ENCODE measurements at places on chromosomes 6 and 20.

GRCh38 chr20:23273776-23274175 is 76.8 kb upstream of the NXT1 start:
- no peak for DNase-seq

DNA sequence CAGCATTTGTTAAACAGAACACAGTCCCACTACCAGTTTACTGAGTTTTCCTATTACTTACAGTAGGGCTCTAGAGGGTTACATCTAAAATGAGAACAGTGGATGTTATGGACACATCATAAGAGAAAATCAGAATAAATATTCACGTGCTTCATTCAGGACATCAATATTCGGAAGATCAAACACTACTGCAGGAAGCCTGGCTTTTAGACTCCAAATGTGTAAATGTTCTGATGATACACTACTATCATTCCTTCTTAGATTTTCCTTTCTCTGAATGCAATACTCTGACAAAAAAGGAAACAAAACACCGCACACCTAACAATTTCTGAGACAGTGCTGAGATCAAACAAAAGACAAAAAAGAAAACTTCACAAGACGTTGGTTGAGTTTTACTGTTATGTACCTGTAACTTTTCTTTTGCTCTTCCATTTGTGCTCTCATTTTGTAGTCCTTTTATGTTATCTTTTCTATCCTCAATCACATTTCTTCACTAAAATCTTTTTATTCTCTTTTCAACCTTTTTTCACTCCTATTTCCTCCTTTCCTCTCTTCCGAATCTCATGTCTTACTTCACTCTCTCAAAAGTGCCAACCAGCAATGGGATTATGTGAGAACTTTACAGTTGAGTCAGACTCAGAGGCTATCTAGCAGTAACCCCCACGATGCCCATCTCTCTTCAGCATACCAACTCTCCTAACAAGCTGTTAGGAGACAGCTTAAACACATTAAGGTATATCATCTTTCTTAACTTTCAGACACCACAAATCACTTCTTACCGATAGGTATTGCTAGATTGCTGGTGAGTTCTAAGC is 1.7 kb downstream of the FAM184A start:
- no peak for DNase-seq

DNA sequence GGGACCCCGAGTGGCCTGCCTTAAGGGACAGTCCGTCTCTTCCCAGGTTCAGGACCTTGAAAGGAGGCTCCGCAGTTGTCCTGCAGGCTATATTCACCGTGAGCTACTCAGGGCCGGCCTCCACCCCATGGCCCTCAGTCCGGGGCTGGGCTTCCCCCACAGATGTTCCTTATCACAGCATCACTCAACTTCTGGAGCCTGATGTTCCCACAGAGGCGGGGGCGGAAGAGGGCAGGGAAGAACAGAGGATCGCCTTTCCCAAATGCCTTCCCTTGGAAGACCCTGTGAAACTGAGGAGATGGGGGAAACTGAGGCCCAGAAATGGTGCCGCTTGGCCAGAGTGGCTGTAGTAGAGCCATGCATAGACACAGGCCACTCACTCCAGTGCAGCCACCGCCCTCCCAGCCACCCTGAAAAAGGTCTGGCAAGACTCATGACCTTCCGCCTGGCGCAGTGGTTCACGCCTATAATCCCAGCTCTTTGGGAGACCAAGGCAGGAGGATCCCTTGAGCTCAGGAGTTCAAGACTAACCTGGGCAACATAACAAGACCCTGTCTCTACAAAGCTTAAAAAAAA is 4.3 kb upstream of the COX4I2 start:
- no peak for DNase-seq

GRCh38 chr6:136728033-136728939 is 64.0 kb downstream of the MAP3K5 start:
- DNase-seq = no peak

DNA sequence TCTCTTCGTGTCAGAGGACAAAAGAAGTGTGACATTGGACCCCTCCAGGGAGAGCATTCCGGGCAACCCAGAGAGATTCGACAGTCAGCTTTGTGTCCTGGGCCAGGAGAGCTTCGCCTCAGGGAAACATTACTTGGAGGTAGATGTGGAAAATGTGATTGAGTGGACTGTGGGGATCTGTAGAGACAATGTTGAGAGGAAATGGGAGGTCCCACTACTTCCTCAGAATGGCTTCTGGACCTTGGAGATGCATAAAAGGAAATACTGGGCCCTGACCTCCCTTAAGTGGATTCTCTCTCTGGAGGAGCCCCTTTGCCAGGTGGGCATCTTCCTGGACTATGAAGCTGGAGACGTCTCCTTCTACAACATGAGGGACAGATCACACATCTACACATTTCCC is 9.5 kb upstream of the BTN3A3 start:
- no peak for DNase-seq

GRCh38 chr6:11766043-11766442 is 12.6 kb downstream of the ADTRP start:
- DNase-seq = no peak

DNA sequence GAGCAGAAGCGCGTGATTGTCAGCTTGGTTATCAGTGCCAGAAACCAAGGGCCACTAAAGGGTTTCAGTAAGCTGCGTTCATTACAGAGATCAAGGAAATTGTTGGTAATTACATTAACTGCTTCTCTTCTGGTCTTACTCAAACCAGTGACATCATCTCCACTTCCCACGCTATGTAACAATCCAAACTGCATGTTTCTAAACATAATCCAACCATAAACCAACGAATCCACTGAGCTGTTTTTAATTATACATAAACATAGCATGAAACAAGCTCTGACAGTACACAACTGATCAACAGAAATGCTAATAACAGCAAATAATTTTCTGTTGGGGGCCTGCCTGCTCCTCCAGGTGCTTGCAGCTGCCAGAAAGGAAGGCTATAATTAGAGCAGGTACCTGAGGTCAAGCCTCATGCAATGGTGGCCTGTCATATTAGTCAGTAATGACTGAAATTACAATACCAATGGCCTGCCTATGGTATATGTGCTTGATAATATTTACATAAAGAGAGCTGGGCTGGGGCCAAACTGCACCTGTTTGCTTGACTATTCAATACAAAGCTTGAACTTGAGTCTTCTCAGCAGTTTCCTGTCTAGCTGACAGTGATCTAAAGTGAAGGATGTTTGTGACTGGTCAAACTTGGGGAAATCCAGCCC is 40.1 kb downstream of the ILRUN start:
- no peak for DNase-seq

- DNase-seq = no peak
Measured at GRCh38 chr6:42125663-42126062, 16.8 kb downstream of the C6orf132 start.

GRCh38 chr6:160327981-160328380 is 20.2 kb upstream of the SLC22A3 start:
- DNase-seq = no peak

- DNase-seq = no peak
Measured at GRCh38 chr20:53681352-53682212, 87.9 kb upstream of the ZNF217 start.

DNA sequence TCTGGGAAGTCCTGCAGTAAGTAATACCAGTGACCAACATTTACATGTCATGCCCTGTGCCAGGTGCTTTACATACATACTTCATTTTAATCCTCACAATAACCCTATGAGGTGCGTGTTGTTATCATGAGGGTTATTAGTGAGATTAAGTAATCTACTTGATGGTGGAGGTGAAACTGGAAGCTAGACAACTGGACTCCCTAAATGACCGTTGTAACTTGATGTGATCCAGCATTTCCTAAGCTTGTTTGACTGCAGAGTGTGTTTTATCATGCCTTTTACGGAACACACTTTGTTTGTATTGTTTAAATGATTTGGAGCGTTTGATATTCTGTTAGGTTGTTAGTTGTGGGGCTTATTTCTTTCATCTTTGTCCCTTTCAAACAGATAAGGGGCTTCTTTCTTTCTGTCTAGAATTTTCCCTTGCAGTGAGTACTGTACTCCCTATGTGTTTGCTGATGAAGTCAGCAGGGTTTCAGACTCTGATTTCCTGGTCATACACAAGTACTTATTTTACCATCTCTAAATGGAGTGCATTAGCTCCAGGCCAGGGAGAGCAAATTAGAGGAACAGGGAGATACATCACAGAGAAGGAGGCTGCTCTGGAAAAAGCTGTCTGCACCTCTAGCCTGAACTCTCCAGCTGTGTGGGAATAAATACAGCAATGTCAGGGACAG is 29.7 kb downstream of the CHMP4B start:
- no peak for DNase-seq

- DNase-seq = no peak
Measured at GRCh38 chr6:43985329-43985728, 141.9 kb downstream of the MRPL14 start.

- DNase-seq = no peak
Measured at GRCh38 chr20:44533928-44534327, 12.1 kb upstream of the SERINC3 start.

DNA sequence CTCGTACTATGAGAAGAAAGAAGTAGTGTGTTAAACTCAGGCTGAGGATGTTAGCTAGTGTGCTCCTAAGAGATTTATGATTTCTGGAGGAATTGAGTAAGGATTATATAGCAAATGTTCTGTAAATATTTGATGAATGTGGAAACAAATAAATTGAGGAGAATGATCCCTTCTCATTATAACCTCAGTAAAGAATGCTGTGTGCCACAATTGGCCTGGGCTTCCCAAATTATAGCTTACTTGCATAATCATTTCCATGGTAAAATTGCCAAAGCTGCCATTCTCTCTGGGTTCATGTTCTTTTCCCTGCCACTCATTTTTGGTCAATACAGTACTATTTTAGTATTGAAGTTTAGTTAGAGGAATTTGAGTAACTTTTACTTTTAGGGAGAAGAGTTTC is 128.5 kb downstream of the FLRT3 start:
- no peak for DNase-seq

DNA sequence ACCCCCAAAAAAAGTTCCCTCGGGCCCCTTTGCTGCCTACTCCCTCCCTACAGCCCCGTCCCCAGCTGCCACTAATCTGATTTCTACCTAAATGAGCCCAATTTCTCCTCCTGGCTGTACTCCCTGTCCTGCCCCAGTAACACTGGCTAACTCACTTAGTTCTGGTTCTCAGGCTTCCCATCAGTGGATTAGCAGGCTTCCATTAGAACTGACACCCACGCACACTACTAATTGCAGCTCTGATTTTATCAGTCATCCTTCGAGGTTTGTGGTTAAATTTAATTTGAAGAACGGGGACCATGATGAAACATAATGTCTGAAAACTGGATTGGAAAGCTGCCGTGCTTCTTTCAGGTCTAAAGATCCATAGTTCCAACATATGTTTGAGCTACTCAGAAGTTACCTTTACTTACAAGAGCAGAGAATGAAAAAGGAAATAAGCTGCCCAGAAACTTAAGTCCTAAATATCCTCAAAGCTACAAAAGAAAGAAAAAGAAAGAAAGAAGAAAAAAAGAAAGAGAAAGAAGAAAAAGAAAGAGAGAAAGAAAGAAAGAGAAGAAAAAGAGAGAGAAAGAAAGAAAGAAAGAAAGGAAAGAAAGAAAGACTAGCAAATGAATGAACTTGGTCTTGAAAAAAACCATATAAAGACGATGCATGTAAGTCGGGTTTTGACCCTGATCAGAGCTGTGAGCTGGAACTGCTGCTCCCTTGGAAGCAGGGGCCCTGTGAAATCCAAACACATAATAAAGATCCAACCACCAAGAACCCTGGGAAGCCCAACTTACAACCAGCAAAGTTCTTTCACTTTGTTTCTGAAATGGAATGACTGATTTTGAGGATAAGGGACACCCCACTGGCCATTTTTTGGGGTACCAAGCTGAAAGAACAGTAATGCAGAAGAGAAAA is 51.7 kb downstream of the CNKSR3 start:
- DNase-seq = no peak

- no peak for DNase-seq
Measured at GRCh38 chr6:14028631-14029030, 88.9 kb upstream of the CD83 start.

GRCh38 chr6:126716826-126717509 is 377.1 kb downstream of the CENPW start:
- DNase-seq = no peak

DNA sequence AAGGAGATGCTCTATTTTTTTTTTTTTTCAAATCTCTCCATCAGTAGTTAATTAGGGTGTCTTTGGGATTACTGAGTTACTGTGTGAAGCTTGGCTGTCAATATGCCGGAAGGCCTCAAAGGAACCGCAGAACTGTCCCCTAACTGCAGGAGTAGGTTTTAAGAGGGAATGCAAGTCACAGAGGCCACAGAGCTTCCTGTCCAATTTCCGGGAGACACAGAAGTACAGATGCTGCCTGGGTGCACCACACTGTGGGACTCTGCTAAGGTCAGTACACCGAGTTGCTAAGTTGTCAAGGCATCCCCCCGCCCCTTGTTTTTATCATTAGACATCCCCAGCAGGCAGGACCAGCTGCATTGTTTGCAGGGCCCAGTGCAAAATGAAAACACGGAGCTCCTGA is 120.2 kb upstream of the RAB32 start:
- DNase-seq = no peak
